ENCODE measurements at places on chromosomes 7 and 10.

DNA sequence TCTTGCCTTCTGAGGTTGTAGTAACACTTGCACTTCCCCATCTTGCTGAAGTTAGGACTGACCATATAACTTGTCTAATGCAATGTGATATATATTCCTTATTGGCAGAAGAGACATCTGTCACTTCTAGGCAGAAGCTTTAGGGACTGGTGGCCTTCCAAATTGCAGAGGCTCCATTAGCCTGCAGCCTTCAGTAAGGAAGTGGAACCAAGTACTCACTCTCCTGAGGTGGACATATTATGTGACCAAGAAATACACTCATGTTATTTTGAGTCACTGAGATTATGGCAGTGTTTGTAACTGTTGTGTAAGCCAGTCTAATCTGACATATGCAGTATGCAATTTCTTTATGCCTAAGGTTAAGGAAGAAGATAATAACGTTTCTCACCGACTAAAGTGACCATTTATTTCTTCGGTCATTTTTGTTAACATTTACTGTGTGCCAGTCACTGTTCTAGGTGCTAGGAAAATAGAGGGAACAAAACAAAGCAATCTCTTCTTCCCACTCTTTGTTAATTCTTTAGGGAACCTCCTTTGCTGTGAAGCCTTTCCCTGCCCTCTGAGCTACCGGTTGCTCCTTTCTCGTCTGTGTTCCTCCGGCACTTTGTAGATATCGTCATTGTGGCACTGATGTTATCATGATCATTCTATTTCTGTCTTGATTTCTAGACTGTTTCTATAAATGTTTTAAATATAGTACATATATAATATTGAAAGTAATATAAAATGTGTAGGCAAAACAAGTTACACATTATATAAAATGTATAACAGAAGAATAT, 52.9 kb upstream of the HBP1 start:
- DNase-seq: no peak

GRCh38 chr10:101065481-101066145, 3.8 kb downstream of the KAZALD1 start:
- DNase-seq: no peak

- no peak for DNase-seq
These were observed 1.1 kb downstream of the FAM237B start for GRCh38 chr7:90320014-90320413.

- DNase-seq: no peak
These were observed 28.3 kb downstream of the MGAM2 start for GRCh38 chr7:142139597-142140400.

GRCh38 chr7:77157446-77157845, 35.0 kb downstream of the CCDC146 start:
- no peak for DNase-seq

GRCh38 chr7:16144361-16144760, 277.0 kb downstream of the CRPPA start:
- DNase-seq: no peak

DNA sequence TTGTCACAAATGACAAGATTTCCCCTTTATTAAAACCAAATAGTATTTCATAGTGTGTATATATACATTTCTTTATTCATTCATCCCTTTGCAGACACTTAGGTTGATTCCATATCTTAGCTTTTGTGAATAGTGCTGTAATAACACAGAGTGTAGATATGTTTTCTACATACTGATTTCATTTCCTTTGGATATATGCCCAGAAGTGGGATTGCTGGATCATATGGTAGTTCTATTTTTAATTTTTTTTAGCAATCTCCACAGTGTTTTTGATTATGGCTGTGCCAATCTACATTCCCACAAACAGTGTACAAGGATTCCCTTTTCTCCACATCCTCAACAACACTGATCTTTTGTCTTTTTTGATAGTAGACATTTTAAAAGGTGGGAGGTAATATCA, 46.4 kb downstream of the CSTF2T start:
- DNase-seq: no peak

DNA sequence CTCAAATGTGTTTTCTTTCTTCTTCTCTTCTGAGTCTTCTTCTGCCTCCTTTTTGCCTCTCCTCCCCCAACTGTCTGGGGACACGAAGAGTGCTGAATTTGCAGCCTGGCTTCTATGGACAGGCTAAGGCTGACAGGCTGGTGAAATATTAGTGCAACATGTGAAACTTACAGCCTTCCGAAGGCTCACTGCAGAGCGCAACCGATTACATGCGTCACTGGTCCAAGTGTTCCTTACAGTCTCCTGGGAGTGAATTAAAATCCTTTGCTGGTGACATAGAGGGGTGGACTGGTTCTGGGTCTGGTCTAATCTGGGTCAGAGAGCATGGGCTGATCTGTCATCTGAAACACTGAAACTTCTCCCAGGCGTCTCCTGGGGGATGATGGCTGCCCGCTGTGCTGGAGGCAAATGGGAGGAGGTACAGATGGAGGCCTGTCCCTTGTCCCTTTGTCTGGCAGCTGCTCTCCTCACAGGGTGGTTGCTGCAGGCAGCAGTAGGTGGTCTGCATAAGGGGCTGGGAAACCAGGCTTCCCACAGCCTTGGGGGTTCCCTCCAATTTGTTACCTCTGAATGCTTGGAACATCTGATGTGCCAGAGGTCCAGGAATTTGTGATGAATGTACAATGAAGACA, 143.8 kb upstream of the BMPER start:
- DNase-seq: no peak

- no peak for DNase-seq
These were observed 182.5 kb downstream of the SKAP2 start for GRCh38 chr7:26681819-26682418.

- no peak for DNase-seq
These were observed 12.5 kb upstream of the DDIT4 start for GRCh38 chr10:72260976-72261783.

DNA sequence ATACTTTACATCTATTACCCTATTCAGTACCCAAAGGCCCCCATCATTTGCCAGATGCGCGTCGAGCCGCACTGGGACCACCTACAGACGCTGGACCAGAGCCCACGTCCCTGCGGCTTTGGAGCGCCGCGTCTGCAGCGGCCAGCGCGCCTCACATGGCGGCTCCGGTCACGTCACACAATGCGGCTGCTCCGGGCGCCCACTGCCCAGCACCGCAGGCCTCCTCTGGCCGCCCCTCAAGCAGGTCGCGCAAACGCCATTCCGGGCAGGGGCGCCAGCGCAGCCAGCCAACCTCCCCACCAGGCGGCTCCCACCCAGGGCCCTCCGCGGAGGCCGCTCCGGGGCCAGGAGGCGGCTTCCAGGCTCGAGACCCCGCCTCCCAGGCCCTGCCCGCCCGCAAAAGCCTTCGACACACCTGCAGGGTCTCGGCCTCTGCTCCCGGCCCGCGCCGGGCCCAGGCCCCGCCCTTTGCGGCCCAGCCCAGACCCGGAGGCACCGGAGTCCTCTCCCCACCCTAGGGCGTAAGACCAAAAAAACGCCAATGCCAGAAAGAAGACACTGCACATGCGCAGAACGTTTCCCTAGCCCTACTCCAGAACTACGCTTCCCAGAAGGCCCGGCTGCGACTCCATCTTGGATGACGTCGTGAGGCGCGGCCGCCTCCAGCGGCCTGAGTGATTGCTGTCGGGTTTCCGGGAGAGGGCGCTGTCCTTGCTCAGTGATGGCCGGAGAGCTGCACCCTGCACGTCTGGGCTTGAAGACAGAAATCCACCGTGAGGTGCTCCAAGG, at the start of gene ZNF25:
Gene ZNF25, minus strand, starts transcription at position 557 of the 789 bp plus-strand sequence. CDS start 4,925 bp downstream, outside the sequence.
- DNase-seq: peak; percentile 99

- no peak for DNase-seq
These were observed 26.5 kb downstream of the HDAC9 start for GRCh38 chr7:18521945-18522566.

DNA sequence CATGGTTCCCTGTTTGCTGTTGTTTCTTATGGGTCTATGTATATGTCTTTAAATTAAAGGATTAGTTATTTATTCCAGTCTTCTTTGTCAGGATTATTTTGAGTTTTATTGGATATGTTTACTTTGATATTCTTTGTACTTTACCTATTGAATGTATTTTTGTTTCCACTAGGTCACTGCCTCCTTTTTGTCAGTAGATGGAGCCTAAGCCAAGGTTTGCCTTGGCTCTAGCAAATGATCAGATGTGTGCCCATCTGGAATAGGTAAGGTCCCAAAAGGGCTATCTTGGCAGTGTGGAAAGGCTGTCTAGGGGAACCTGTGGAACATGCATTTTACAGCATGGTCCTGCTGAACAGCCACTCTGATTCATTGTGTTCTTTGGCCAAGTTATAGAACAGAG, 337.3 kb upstream of the GHITM start:
- no peak for DNase-seq

- DNase-seq: no peak
These were observed 12.9 kb upstream of the SNX10 start for GRCh38 chr7:26278770-26279169.

DNA sequence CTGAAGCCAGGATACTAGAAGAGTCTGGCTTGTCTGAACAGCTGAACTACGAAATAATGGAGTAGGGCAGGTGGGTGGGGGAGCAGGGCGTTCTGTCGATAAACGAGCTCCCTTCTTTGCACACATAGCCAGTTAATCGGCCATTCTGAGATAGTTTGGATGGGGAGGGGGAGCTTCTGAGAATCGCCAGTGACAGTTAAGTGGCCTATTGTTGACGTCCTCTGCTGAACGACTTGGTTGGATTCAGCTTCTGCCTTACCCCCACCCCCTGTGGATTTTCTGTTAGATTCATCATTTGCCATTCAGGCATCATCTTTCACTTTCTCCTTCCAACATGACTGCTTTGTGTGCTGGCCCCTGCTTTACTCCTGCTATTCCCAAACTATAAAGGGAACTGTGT, 520 bp downstream of the CPA5 start:
- no peak for DNase-seq

DNA sequence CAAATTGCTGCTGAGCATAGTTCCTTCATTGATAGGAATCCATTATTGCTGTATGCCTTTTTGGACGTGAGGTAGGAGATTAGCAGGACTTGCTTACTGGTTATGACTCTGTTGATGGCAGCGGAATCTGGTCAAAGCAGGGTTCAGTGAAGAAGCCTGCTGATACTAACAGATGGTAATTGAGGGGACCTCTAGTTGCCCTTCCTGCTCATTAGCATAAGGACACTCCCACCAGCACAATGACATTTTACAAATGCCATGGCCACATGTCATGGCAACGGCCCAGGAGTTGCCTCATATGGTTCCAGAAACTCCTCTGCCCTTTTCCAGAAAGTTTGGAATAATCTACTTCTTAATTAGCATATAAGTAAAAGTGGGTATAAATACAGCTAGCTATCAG, 417.5 kb downstream of the CDC14C start:
- no peak for DNase-seq

GRCh38 chr7:131052285-131052904, 275.3 kb upstream of the MKLN1 start:
- no peak for DNase-seq

GRCh38 chr7:97430006-97430405, 301.9 kb upstream of the TAC1 start:
- DNase-seq: no peak

- DNase-seq: no peak
These were observed 115.5 kb upstream of the DIP2C start for GRCh38 chr10:804787-805619.

- DNase-seq: no peak
These were observed 88.4 kb downstream of the KIAA1549 start for GRCh38 chr7:138892812-138893211.

DNA sequence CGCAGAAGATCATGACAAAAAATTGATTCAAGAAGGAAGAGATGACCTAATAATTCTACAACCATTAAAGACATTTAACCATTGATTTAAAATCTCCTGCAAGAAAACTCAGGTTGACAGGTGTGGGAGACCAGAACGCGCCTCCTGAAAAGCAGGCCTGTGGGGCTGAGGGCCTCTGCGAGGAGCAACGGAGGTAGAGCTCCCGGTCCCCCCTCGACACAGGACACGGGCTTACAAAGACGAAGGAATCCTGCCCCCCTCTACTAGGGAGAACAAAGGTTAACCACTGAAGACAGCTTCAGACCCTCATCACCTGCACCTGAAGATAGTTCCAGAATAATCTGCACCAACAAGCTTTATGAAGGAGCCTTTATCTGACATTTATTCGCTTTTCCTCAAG, 55.9 kb upstream of the INPP5A start:
- no peak for DNase-seq

GRCh38 chr7:23791721-23792120, 81.7 kb downstream of the STK31 start:
- DNase-seq: no peak

DNA sequence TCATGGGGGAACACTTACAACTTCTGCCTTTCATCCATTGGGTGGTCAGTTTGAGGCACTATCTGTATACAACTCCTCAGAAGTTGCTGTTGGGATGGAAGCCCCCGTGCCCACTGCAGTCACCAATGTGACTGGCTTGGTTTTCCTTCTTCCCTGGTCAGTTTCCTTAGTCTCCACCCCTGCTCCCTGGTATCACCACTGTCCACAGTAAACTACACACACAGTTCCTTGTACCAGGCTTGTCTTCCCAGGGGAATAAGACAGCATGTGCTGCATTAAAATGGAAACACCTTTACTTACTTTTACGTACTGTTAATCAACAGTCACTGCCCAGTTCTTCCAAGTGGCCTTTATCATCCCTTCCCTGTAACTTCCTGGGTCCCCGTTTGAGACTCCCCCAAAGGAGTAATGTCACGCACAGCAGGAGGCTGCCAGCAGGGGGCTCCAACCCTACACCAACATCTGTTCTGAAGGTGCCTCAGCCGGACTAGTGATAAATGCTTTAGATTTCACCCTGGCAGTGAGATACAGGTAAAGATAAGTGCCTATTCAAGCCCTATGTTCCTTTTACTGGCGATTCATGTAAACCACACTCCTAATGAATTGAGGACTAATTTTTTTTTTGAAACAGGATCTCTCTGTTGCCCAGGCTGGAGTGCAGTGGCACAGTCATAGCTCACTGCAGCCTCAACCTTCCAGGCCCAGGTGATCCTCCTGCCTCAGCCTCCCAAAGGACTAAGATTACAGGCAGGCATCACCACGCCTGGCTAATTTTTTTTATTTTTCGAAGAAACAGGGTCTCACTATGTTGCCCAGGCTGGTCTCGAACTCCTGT, 45.3 kb upstream of the PIK3AP1 start:
- DNase-seq: peak; percentile 36

DNA sequence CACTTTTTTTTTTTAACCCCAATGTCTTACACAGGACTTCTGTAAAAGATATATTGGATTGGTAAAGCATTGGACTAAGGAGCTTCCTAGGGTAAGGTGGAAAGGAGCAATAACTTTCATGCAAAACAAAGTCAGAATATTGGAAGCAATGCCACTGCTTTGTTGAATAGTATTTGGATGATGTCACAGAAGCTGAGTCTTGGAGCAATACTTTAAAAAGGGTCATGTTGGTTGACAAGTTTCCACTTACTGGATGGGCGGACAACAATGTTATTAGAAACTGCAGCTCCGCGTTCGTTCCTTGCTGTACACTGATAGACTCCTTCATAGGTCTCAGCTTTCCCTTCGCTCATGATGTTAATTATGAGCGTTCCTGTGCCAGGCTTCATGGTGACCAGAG, 101.9 kb upstream of the LAMB4 start:
- no peak for DNase-seq

DNA sequence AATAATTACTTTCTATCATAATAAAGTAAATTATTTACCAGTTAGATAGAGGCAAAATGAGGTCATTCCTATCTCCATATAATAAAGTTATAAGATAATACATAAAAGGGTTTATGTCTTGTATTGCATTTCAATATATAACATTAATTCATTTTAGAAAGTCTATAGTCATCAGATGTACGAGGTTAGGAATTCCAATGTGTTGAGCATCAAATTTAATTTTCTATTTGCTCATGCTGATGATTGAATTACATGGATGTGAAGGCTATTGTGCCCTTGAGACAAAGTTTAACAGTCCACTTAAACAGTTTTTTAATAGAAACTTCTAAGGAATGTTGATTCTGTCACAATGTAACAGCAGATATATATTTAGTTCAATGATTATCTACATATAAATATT, 678.3 kb upstream of the LRRN3 start:
- no peak for DNase-seq

All from ovary (tissue), 10 donors.